MCF 10A (cell line): ENCODE measurements at places on chromosomes 11 and 22. TPM values are rescaled to one million over a fixed set of nuclear protein-coding genes. Genes with fewer than 3 reads are reported as not detected.

- H3K36me3 ChIP-seq: no peaks in the 10 kb centered on the region
Observed at GRCh38 chr11:125923012-125923579, 18.8 kb downstream of the DDX25 start.

- no peak for DNase-seq
- no peak overlapping the region for H3K4me3 ChIP-seq
- peaks cover 27% of the 10 kb centered on the region for H3K4me1 ChIP-seq
- H3K27ac ChIP-seq: no peak overlapping the region
Observed at GRCh38 chr11:17073370-17074027, 4.0 kb downstream of the RPS13 start.

Gene ADORA2A
- total RNA-seq: 0.96 and 1.4 TPM in 2 replicates

Gene PHETA2
- 0.27 TPM in 1 of 2 replicates, not detected in the other for total RNA-seq

- H3K36me3 ChIP-seq: no peaks in the 10 kb centered on the region
- no peaks in the 10 kb centered on the region for H3K4me1 ChIP-seq
- H3K27ac ChIP-seq: no peak overlapping the region
- peaks cover 95% of the 10 kb centered on the region for H3K27me3 ChIP-seq
- no peak for DNase-seq
Observed at GRCh38 chr11:30433831-30434230, 110.9 kb downstream of the ARL14EP start.

- peaks cover 11% of the 10 kb centered on the region for H3K4me1 ChIP-seq
- H3K27me3 ChIP-seq: peaks cover 26% of the 10 kb centered on the region
- no peak overlapping the region for H3K27ac ChIP-seq
- no peaks in the 10 kb centered on the region for H3K36me3 ChIP-seq
- peak; percentile 22 for DNase-seq
- no peak overlapping the region for H3K4me3 ChIP-seq
Observed at GRCh38 chr11:83721263-83721662, 435.1 kb upstream of the CCDC90B start.

GRCh38 chr11:40302669-40303068, 1156.8 kb downstream of the LRRC4C start:
- H3K4me3 ChIP-seq: no peak overlapping the region
- no peaks in the 10 kb centered on the region for H3K27me3 ChIP-seq
- H3K36me3 ChIP-seq: no peaks in the 10 kb centered on the region

DNA sequence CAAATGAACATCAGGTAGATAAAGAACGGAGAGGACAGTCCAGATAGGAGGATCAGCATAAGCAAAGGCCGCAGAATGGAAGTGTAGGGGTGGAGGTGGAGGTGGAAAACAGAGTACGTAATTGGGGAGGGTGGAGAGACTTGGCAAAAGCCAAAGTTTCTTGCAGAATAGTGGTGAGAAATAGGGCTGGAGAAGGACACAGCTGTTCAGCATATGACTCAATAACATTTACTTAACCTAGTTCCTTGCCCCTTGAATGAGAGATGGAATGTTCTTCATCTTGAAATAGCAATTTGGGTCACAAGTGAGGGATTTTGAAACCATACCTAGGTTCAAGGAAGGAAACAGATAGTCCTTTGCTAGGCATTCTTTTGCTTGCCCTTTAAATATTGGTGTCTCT, 235.9 kb upstream of the ARHGAP20 start:
- DNase-seq: no peak
- H3K4me1 ChIP-seq: no peaks in the 10 kb centered on the region
- no peak overlapping the region for H3K27ac ChIP-seq
- no peaks in the 10 kb centered on the region for H3K36me3 ChIP-seq
- H3K27me3 ChIP-seq: no peaks in the 10 kb centered on the region

Gene RAG2
- not detected in 2 replicates for total RNA-seq

GRCh38 chr11:65121447-65121864, 478 bp downstream of the FAU start:
- H3K4me3 ChIP-seq: peak overlapping the region; percentile 99
- DNase-seq: no peak
- peak overlapping the region; percentile 98 for H3K27ac ChIP-seq

GRCh38 chr22:35683560-35683959, 34.1 kb upstream of the APOL5 start:
- no peak overlapping the region for H3K4me3 ChIP-seq
- H3K27ac ChIP-seq: no peak overlapping the region
- no peak for DNase-seq
- no peaks in the 10 kb centered on the region for H3K4me1 ChIP-seq
- H3K27me3 ChIP-seq: peaks cover 14% of the 10 kb centered on the region
- H3K36me3 ChIP-seq: no peaks in the 10 kb centered on the region

Gene CRYAB
- total RNA-seq: 1.2 and 2.5 TPM in 2 replicates

- H3K27ac ChIP-seq: peak overlapping the region; percentile 64
- no peaks in the 10 kb centered on the region for H3K27me3 ChIP-seq
- H3K36me3 ChIP-seq: no peaks in the 10 kb centered on the region
- DNase-seq: peak; percentile 28
- peak overlapping the region; percentile 20 for H3K4me3 ChIP-seq
- H3K4me1 ChIP-seq: peaks cover 47% of the 10 kb centered on the region
Observed at GRCh38 chr11:35363246-35363801, 56.0 kb downstream of the SLC1A2 start.

GRCh38 chr11:65927904-65928397, 8.7 kb downstream of the DRAP1 start:
- no peak overlapping the region for H3K4me3 ChIP-seq
- no peaks in the 10 kb centered on the region for H3K4me1 ChIP-seq
- peaks cover 4% of the 10 kb centered on the region for H3K36me3 ChIP-seq
- peak overlapping the region; percentile 35 for H3K27ac ChIP-seq

- DNase-seq: no peak
- H3K27ac ChIP-seq: no peak overlapping the region
- H3K4me1 ChIP-seq: peaks cover 8% of the 10 kb centered on the region
- H3K4me3 ChIP-seq: no peak overlapping the region
- H3K27me3 ChIP-seq: peaks cover 5% of the 10 kb centered on the region
Observed at GRCh38 chr11:94954753-94955152, 18.6 kb downstream of the CWC15 start.

DNA sequence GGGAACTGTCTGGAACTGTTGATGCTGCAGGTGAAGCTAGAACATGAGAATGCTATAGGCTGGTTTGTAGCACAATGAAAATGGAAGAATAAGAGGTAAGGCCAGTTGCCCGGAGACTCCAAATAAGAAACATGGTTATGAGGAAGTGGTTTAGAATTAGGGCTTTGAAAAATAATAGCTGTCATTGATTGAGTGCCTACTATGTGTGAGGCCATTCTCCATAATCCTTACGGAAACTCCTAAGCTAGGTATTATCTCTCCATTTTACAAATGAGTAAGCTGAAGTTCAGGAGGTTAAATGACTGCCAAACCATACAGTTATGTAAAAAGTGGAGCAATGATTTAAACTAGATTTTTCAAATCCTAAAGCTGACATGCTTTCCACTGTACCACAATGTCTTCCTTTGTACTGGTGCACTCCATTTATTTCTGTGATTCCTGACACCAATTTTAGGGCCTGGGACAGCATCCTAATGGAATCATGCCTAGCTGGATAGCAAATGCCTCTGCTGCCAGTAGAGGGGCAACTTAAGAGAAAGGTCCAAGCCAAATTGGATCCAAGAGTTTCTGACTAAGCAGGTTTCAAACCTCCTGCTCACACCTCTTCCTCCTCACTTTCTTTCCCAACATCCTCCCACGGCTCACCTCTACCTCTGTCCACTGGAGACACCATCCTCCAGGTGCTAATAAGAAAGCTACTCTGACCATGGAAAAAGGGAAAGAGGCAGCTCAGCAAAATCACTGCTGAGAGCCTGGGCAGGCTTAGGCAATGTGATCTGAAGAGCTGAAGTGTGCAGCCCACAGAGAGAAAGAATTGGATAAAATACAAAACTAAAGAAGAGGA, 46.9 kb upstream of the PICALM start:
- peaks cover 18% of the 10 kb centered on the region for H3K4me1 ChIP-seq
- peak overlapping the region; percentile 90 for H3K27ac ChIP-seq
- H3K36me3 ChIP-seq: no peaks in the 10 kb centered on the region

DNA sequence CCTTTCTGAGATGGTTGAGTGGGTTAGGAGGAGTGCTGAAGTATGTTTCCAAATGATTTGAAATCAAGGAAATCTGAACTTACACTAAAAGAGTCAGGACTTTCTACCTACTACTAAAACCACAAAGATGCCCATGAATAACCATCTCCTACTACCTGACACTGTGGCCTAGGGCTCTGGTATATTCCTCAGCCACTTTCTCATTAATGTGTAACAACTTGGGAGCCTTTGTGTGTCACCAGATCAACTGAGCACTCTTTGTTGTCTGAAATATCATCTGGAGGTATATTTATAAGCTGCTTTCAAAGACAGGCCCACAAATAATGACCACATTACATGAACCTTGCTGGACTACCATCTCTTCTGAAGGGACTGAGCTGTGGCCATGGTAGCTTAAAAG, 43.9 kb downstream of the RELT start:
- no peaks in the 10 kb centered on the region for H3K4me1 ChIP-seq
- no peaks in the 10 kb centered on the region for H3K27me3 ChIP-seq
- peaks cover 16% of the 10 kb centered on the region for H3K36me3 ChIP-seq
- no peak overlapping the region for H3K27ac ChIP-seq
- no peak for DNase-seq

- H3K36me3 ChIP-seq: no peaks in the 10 kb centered on the region
- H3K27me3 ChIP-seq: no peaks in the 10 kb centered on the region
- no peak overlapping the region for H3K27ac ChIP-seq
- no peak overlapping the region for H3K4me3 ChIP-seq
- DNase-seq: no peak
Observed at GRCh38 chr22:35868938-35869337, 151.3 kb downstream of the APOL5 start.

- peak; percentile 65 for DNase-seq
- H3K36me3 ChIP-seq: peaks cover 41% of the 10 kb centered on the region
- H3K4me1 ChIP-seq: peaks cover 17% of the 10 kb centered on the region
- H3K27ac ChIP-seq: no peak overlapping the region
- H3K27me3 ChIP-seq: no peaks in the 10 kb centered on the region
Observed at GRCh38 chr22:40348025-40348658, 1.8 kb downstream of the ADSL start.

- no peak for DNase-seq
- peak overlapping the region; percentile 97 for H3K27ac ChIP-seq
- no peaks in the 10 kb centered on the region for H3K27me3 ChIP-seq
Observed at GRCh38 chr11:33040862-33041453, 1.6 kb downstream of the TCP11L1 start.

GRCh38 chr22:33049119-33049729, 9.0 kb downstream of the SYN3 start:
- peaks cover 24% of the 10 kb centered on the region for H3K27me3 ChIP-seq
- H3K36me3 ChIP-seq: no peaks in the 10 kb centered on the region
- peak; percentile 75 for DNase-seq
- no peak overlapping the region for H3K27ac ChIP-seq

- DNase-seq: no peak
- no peak overlapping the region for H3K4me3 ChIP-seq
- H3K4me1 ChIP-seq: no peaks in the 10 kb centered on the region
Observed at GRCh38 chr22:23083315-23084021, 13.1 kb downstream of the GNAZ start.

Gene UCP3
- total RNA-seq: 1.5 and 2.5 TPM in 2 replicates

GRCh38 chr11:89347071-89347470, 144.1 kb downstream of the NOX4 start:
- H3K4me3 ChIP-seq: no peak overlapping the region
- H3K27me3 ChIP-seq: no peaks in the 10 kb centered on the region
- no peak overlapping the region for H3K27ac ChIP-seq
- H3K4me1 ChIP-seq: peaks cover 17% of the 10 kb centered on the region
- DNase-seq: no peak
- no peaks in the 10 kb centered on the region for H3K36me3 ChIP-seq

Gene SCGB1D2
- total RNA-seq: not detected in 2 replicates

Gene C11orf52
- total RNA-seq: 1.3 and 2.0 TPM in 2 replicates

DNA sequence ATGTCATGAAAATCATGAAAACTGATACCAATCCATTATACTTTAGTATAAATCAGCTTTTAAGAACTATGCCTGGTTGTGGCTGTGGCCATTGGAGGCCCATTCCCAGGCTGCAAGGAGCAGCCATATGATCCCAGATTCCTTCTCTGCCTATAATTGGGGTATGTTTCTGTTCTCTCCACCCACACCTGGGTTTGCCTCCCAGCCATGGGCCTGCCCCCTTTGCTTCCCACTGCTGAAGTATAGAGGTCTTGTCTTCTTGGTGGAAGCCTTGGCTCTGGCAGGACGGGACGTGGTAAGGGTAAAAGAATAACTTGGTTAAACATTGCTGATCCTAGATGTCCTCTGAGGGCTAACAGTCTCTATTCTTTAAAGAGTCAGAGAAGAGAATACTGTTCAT, 2.4 kb downstream of the MICAL2 start:
- DNase-seq: no peak
- H3K27me3 ChIP-seq: no peaks in the 10 kb centered on the region
- no peak overlapping the region for H3K27ac ChIP-seq
- H3K4me3 ChIP-seq: peak overlapping the region; percentile 16

DNA sequence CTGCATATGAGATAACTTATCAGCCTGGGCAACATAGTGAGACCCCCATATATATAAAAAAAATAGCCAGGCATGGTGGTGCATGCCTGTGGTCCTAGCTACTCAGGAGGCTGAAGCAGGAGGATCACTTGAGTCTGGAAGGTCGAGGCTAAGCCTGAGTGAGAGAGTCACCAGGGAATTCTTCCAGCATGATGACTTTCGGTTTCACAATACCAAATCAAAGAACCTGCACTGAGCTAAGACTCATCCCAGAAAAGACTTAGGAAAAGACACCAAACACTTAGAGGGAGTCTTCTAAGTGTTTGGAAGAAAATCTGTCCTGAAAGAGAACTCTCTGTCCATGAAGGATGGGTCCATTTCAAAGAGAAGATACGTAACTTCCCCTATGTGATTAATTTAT, 12.7 kb downstream of the STK33 start:
- no peak overlapping the region for H3K4me3 ChIP-seq
- H3K27me3 ChIP-seq: no peaks in the 10 kb centered on the region
- H3K27ac ChIP-seq: no peak overlapping the region
- no peak for DNase-seq
- H3K36me3 ChIP-seq: peaks cover 6% of the 10 kb centered on the region
- peaks cover 3% of the 10 kb centered on the region for H3K4me1 ChIP-seq

GRCh38 chr22:48944433-48944750, 883.3 kb downstream of the BRD1 start:
- H3K27ac ChIP-seq: no peak overlapping the region
- H3K27me3 ChIP-seq: no peaks in the 10 kb centered on the region
- no peak overlapping the region for H3K4me3 ChIP-seq
- no peaks in the 10 kb centered on the region for H3K4me1 ChIP-seq
- DNase-seq: no peak

- H3K27me3 ChIP-seq: peaks cover 17% of the 10 kb centered on the region
- no peak for DNase-seq
- H3K36me3 ChIP-seq: no peaks in the 10 kb centered on the region
- no peak overlapping the region for H3K27ac ChIP-seq
Observed at GRCh38 chr11:2526808-2527381, 82.1 kb downstream of the KCNQ1 start.

DNA sequence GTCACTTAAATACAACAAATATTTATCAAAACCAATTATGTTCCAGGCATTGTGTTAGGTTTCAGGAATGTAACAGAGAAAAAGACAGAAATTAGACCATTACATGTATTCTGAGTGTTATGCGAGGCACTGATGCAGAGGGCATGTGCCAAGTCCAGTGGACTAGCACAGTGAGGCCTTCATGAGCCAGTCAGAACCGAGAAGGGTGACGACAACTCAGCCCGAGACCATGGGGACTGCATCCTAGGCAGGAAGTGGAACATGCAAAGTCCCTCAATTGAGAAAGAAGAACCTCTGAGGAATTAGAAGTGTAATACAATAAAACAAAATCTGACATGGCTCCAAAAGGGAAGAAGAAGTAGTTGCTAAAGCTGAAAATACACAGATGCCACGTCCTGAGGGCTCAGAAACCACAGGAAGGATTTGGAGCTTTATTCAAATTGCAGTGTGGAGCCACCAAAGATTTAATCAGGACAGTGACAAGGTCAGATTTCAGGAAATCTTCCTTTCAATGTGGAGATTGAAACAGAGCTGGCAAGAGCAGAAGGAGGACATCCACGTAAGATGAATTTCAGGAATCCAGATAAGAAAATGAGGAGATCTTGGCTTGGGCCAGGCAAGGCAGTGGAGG, 529.6 kb downstream of the NTM start:
- no peak overlapping the region for H3K27ac ChIP-seq
- H3K36me3 ChIP-seq: no peaks in the 10 kb centered on the region
- no peak for DNase-seq

Gene RPL27A
- total RNA-seq: 1,377 TPM in 2 replicates
